ENCODE measurements at places on chromosomes 13 and 19.
A peak's percentile ranks its signal among the peaks of the same experiment; 100 is the strongest.

GRCh38 chr19:5925830-5926427 lies 11.9 kb downstream of the CAPS start:
- no peak for DNase-seq

DNA sequence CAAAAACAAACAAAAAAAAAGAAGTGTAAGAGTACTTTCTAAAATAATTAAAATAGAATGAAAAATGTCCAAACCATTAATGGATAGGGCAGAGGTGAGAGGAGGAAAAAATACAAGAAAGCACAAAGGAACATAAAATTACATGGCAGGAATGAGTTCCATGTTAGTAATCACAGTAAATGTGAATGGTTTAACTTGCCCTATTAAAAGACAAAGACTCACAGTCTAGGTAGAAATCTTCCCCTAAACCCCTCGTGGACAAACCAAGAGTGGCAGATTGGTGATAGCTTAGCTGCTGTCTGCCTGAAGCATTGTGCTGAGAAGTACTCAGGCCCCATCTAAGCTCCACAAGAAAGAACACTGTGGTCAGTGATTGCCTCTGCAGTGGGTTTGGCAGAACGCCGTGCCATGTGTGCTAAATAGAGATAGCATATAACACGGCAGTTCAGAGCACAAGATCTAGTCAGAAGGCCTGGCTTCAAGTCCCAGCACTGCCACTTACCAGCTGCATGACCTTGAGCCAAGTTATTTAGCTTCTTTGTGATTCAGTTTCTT lies 103.5 kb downstream of the DPF1 start:
- no peak for DNase-seq

GRCh38 chr19:49022116-49022515 lies 2.0 kb downstream of the CGB3 start:
- no peak for DNase-seq

DNA sequence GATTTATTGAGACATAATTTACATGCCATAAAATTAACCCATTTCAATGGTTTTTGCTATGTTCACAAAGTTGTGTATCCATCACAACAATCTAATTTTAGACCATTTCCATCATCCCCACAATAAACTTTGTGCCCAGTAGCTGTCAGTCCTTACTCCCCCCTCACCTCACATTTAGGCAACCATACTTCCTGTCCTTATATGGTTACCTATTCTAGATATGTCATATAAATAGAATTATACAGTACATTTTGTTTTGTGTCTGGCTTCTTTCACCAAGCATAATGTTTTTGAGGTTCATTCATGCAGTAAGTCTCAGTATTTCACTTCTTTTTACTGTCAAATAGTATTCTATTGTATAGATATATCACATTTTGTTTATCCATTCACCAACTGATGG lies 23.2 kb upstream of the RPL21 start:
- DNase-seq: no peak

- no peak for DNase-seq
Observed at GRCh38 chr13:41515491-41516139, 58.3 kb downstream of the RGCC start.

GRCh38 chr13:93534181-93534700 lies 307.6 kb downstream of the GPC6 start:
- no peak for DNase-seq

DNA sequence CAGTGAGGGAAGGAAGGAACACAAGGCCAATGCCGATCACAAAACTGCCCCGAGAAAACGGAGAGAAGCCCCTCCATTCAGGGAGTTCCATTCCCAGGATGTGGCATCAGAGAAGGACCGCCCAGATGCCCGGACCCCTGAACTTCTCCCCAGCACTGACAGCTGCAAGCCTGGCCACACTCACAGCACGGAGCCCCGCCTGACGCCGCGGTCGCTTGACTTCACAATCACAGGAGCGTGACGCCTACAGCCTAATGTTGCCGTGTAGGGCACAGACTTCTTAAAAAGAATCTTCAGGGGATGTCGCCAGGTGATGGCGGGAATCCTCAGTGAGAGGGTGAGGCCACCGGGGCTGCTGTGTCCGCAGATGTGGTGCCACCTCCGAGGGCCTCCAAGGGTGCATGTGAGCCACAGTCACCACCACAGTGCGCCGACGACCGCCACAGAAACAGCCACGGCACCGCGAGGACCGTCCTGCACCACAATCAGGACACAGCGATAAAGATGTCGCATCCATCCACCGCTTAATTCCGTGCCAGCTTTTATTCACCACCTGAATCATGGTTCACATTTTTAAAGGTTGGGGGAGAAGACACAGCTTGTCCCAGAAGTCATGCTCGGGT lies 77.2 kb downstream of the SPACA7 start:
- DNase-seq: no peak

DNA sequence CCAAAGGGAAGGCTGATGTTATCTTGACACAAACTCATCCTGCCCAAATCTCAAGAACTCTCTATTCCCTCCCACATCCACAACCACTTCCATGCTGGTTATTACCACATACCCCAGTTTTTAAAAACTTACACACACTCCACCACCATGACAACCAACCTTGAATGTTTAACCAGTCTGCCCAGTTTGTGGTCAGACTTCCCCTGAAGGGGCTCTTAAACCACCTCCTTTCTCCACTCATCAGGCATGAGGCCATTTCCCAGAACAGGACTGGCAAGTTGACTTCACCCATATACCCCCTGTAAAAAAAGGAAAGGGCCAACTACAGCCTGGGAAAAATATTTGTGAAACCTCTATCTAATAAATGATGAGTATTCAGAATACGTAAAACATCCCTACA lies 12.4 kb upstream of the ZSCAN4 start:
- no peak for DNase-seq

- no peak for DNase-seq
Observed at GRCh38 chr19:531009-531752, 379 bp upstream of the CDC34 start.

GRCh38 chr19:50547385-50548190 lies 20.6 kb downstream of the LRRC4B start:
- DNase-seq: no peak

GRCh38 chr13:110677731-110678545 lies 28.0 kb downstream of the CARS2 start:
- DNase-seq: peak; percentile 17

GRCh38 chr13:32639502-32640105 lies 53.4 kb downstream of the PDS5B start:
- peak; percentile 38 for DNase-seq

DNA sequence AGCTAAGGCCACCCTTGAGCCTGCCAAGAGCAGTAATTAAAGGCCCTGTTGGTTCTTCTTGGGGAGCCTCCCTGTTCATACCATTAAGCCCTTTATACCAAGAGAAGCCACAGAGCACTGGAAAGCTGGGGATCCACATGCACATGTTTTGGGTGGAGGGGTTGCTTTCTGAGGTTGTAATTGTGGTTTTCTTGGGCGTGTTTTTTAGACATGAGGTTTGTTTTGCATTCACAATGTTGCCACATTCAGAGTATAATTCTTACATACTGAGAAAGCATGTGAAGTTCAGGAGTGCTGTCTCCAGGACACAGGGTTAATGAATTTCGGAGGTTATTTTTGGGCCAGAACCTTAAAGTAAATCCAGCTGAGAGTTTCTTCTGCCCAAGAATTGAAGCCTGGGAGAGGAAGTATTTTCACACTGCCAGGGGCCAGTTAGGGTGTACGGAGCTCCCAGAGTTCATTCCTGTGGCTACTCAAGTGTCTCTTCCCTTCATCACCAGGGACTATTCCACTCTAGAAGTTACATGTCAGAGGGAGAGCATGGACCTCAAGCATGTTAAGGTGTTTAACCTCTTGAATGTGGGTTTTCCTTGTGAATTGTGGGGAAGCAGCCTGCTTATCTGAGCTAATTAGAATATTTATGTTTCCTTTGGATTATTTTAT lies 37.0 kb downstream of the ZNF136 start:
- no peak for DNase-seq

DNA sequence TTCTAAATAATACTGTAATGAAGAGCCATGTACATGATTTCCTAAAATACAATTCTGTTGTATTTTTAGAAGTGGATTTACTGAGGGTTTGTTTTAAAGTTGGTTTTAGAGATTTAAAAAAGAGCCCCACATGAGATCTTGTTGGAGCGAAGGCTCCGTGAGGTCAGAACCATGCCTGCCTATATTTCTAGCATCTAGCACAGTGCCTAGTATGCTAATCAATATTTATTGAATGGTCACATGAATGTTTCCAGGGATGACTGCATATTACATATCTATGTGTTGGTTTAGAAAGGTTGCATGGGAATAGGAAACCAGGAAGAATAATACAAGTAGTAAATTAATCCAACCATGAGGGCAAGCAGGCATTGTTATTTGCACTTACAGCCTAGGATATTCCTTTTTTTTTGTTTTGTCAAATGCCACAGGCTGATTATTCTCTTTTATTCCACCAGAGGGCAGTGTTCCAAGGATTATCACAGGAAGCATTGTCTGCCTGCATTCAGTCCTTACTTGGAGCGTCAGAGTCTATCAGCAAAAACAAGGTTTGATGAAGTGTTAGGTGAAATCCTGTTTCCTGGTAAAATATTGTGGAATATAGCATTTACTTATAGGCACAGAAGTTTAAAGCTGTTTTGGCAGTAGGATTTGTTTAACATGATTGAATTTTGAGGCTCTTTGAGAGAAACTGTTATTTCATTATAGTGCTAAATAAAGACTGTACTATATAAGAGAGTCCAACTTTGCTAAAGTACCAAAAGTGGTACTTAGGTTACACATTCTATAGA lies 46.8 kb downstream of the COG3 start:
- DNase-seq: no peak

GRCh38 chr19:4803736-4804695 lies 12.5 kb downstream of the FEM1A start:
- DNase-seq: no peak

GRCh38 chr13:62375653-62376052 lies 960.0 kb upstream of the PCDH20 start:
- no peak for DNase-seq

DNA sequence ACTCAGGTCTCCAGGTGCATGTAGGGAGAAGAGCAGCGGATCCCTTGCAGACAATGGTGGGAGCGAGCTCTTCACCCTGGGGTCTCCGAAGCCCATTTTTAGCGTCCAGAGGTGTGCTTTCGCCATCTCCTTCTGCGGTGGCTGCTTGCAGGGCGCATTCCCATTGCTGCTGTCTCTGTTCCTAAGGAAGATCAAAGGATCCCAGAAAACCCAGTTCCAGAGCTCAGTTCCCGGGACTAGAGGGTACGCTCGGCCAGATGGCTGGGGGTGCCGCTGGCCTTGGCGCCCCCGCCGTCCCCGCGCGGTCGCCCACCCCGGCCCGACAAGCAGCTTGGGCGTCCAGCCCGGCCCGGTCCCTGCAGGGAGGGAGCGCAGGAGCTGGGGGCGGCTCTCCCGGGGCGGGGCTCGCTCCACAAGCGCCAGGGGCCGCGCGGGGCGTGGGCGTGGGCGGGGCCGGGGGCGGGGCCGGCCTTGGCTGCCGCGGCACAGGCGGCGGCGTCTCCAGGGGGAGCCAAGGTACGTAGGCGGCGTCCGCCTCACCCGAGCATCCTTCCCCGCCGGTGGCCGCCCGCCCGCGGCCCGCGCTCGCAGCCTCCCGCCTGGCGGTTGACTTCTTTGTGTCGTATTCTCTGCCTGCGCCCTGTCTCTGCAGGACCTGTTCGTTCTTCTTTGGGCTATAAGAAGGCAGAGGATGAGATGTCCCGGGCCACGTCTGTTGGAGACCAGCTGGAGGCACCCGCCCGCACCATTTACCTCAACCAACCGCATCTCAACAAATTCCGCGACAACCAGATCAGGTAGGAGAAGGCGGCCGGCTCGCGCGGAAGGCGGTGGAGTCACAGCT lies 96.8 kb downstream of the ATP8A2 start:
- no peak for DNase-seq
